ENCODE measurements at places on chromosomes 2 and 18.
A peak's percentile ranks its signal among the peaks of the same experiment; 100 is the strongest.

DNA sequence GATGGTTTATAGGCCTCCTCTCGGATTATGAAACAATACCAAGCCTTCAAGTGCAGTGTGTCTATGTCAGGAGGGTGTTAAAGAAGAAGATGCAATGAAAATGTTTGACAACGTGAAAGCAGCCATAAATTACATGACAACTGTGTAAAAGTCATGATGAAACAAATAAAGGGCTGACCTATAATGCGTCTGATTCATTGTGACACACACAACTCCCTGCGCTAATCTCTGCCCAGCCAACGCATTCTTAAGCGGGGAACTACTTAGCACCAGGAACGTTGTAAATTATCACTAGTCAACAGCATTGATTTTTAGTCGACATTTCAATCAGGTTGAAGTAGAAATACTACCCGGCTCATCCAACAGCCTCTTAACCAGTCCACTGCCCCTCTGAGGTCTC, 26.8 kb downstream of the BCL11A start:
- DNase-seq: no peak

DNA sequence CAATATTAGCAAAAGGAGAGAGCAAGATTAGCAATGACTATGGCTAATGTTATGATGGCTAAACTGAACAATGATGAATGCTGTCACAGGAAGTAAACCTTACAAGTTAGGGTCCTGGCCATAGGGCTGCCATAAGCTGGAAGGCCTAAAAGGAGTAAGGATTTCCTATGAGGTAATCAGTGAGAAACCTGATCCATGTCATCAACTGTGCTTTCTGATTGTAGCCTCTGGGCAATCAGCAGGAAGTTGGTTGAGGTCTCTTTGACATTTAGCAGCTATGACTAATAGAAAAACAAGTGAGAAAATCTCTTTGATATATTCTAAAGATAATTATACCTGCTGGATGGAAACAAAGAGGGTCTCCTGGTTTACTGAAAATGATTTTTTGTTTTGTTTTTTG, 193.0 kb downstream of the RAB3GAP1 start:
- DNase-seq: peak; percentile 17

GRCh38 chr2:122414902-122415301, 659.5 kb downstream of the TSN start:
- no peak for DNase-seq

GRCh38 chr2:208872591-208872990, 466.0 kb downstream of the PTH2R start:
- DNase-seq: no peak

GRCh38 chr2:208648368-208648767, 241.8 kb downstream of the PTH2R start:
- DNase-seq: no peak

Data from activated CD4-positive, alpha-beta memory T cell treated with anti-CD3 and anti-CD28 coated beads, Interleukin-2, amount 10 ng/mL, durations not matched to agents 7 days and 5 days (primary cell).